ENCODE measurements at places on chromosomes 5 and 9.

GRCh38 chr5:132010989-132011621, 353 bp downstream of the ACSL6 start:
- DNase-seq, result no peak

DNA sequence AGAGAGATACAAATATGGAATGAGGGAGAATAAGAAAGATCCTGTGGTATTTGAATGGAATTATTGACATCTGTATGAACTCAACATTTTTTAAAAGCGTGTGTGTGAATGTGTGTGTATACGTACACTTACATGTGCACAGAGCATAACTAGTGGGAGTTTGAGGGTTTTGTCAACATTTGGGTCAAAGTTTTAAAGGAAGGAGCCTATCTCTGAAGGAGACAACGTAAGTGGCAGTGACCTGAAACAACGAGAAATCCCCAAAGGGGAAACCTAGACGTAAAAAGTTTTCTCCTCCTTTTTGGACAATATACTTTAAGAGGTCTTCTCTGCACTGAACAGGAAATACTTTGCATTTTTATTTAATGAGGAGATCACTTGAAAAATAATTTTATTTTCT, 40.2 kb upstream of the DTWD2 start:
- DNase-seq, result no peak

- no peak for DNase-seq
Measured at GRCh38 chr9:36007316-36007708, 29.4 kb upstream of the RECK start.

GRCh38 chr5:99621772-99622681, 693.2 kb upstream of the CHD1 start:
- DNase-seq, result no peak

- no peak for DNase-seq
Measured at GRCh38 chr5:81748556-81748955, 2.3 kb downstream of the SSBP2 start.
